ENCODE measurements at places on chromosomes 1 and 21.

DNA sequence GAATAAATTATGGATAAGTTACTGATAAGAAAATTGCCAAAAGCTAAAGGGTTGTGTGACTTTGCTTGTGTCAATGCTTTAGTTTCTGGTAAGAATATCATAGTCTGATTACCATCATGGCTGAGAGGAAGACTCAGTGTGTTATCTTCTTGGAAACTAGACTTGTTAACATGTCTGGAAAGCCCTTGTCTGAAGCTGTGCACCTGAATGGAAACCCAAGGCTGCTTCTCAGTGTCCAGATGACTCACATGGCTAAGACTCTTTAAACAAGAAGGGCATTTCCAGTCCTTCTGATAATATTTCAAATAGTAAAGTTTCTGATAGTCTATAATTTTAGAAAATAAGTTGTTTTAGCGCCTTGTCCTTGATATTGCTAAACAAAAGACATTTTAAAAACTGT, 1092.7 kb downstream of the PLA2G4A start:
- no peak for DNase-seq

GRCh38 chr1:22273686-22274681, 131.1 kb upstream of the WNT4 start:
- no peak for DNase-seq

DNA sequence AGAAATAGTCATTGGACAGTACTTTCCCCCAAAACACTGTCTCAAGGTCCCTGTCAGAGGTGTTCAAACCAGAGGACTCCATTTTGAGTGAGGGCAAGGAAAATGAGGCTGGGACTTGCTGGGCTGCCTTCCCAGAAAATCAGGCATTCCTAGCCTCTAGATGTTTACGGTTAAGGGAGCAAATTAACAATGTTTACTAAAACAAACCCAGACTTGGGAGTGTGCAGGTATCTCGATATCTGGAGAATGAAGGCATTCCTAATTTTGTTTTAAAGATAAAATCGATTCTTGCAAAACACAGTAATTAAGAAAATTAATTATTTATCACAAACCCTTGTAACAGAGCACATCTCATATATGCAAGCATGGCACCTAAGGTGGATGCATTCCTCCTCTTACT, 48.9 kb upstream of the CITED4 start:
- no peak for DNase-seq

GRCh38 chr1:46306159-46306530, 2.6 kb downstream of the UQCRH start:
- no peak for DNase-seq

DNA sequence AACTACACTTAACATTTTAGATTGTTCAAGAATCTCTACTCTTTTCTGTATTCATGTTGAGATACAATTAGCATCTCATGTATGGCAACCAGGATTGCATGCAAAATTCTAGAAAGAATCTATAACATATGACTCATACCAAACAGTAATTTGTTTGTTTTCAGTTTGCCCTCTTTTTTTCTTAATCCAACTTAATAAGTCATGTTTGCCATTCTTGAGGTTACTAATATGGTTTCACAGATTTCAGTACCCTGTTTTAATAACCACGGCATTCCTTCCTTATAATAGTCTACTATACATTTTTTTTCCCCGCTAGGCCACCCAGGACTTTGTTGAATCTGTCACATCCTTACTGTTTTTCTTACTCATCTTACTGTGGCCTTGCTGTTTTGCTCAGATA, 140.8 kb downstream of the FMN2 start:
- DNase-seq = no peak

DNA sequence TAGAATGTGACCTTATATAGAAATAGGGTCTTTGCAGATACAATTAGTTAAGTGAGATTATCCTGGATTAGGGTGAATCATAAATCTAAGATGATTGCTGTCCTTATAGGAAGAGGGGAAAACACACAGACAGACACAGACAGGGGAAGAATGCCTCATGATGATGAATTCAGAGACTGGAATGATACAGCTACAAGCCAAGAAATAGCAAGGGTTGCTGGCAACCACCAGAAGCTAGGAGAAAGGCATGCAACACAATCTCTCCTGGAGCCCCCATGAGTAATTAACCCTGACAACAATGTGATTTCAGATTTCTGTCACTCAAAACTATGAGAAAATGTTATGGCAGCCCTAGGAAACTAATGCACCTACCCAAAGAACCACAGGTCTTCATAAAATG, 19.1 kb upstream of the PPIH start:
- DNase-seq = no peak

DNA sequence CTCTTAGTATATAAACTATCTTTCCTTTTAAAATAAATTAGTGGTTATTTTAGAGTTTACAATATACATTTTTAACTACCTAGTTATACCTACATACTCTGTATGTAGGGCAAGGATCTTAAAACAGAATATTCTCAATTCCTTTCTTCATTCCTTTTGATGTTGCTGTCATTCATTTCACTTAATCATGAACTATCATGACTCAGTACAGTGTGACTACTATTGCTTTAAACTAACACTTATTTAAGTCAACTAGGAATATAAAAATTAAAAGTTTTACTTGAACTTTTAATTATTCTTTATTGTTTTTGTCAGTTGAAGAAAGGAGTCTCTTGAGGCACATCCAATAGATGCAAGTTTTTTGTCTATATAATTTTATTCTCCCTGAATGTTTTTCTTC, 726.4 kb downstream of the BRINP3 start:
- no peak for DNase-seq

DNA sequence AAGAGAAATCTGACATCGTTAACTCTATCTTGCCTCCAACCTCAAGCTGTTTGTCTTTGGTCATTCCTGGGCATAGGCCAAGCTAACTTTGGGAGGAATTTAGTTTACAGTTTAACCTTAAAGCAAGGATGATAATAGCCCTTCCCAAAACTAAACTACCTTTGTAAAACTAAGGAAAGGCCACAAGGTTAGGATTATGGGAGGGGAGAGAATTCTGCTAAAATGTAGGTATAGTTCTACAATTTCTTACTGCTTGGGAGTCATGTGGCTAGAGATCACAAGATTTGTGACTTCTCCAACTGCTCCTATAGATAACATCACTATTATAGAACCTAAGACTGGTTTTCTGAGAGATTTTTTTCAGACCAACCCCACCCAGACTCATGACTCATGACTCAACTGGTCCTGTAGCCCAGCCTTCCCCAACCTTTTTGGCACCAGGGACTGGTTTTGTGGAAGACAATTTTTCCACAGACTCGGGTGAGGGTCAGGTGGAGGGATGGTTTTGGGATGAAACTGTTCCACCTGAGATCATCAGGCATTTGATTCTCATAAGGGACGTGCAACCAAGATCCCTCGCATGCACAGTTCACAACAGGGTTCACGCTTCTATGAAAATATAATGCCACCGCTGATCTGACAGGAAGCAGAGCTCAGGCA, 70.7 kb upstream of the MUTYH start:
- DNase-seq = no peak

DNA sequence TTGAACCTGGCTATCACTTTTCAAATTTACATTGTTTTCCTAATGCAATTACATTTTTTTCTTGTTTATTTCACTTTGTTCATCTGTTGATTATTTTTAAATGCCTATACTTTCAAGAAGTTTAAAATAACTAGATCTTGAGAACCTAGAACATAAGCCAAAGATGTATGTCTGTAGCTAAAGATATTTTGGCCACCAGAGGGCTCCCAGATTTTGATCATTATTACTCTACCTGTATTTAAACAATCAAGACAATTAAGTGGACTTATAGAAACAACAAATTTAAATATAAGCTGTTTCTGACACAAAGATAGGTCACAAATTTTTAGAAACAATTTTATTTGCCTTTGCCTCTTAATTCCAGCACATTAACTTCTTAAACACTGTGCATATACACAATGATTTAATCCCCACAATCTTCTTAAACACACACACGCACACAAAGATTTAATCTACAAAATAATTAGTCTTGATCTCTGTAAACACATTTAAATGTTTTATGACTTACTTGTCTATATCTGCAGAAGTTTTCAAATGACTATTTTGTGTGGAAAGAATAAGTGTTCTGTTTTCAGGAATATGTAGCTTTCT, 380.0 kb downstream of the DSCAM start:
- no peak for DNase-seq

DNA sequence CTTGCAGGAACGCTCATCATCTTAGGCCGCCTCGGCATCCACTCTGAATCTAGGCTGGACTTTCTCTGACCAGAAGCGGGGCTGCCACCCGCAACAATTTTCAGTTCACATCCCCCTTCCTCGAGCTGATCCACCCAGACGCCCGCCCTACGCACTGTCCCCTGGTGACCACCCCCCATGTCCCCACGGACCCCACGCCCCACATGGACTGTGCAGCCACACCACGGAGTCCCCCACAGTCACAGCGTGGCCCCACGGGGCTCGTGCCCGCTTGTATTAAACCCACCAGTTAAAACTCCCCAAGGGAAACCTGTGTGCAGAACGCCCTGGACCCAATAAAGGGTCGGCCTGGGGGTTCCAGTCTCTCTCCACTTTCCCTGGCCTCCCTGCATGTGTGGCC, 13.0 kb upstream of the C1QTNF12 start:
- no peak for DNase-seq

- no peak for DNase-seq
Measured at GRCh38 chr1:227131193-227131592, 187.1 kb downstream of the CDC42BPA start.

Measured in stimulated activated CD8-positive, alpha-beta memory T cell treated with anti-CD3 and anti-CD28 coated beads, Interleukin-7, amount 100 ng/mL, for 48 hours (primary cell).